ENCODE measurements at places on chromosomes 1 and 21.

DNA sequence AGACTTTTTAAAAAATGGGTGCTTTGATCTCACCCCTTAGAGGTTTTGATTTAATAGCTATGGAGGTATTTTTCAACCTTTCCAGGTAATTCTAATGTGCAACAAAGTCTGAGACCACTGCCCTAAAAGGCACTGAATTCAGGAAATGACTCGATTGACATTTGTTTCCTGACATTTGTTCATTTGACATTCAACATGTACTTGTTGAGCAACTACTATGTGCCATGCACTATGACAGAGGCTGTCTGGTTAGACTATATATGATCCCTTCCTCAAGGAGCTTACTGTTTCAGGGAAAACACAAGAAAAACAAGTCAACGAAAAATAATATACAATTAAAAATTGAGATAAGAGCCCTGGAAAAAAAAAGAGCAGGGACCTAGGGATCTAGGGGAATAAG, 25.6 kb upstream of the AVPR1B start:
- no peak for DNase-seq

DNA sequence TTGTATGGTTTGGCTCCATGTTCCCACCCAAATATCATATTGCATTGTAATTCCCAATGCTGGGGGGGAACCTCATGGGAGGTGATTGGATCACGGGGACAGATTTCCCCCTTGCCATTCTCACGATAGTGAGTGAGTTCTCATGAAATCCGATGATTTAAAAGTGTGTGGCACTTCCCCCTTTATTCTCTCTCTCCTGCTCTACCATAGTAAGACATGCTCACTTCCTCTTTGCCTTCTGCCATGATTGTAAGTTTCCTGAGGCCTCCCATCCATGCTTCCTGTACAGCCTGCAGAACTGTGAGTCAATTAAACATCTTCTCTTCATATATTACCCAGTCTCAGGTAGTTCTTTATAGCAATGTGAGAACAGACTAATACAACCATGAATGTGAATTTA, 211.6 kb upstream of the NR5A2 start:
- no peak for DNase-seq

GRCh38 chr1:78047106-78047505, 1.3 kb downstream of the GIPC2 start:
- DNase-seq, result no peak

DNA sequence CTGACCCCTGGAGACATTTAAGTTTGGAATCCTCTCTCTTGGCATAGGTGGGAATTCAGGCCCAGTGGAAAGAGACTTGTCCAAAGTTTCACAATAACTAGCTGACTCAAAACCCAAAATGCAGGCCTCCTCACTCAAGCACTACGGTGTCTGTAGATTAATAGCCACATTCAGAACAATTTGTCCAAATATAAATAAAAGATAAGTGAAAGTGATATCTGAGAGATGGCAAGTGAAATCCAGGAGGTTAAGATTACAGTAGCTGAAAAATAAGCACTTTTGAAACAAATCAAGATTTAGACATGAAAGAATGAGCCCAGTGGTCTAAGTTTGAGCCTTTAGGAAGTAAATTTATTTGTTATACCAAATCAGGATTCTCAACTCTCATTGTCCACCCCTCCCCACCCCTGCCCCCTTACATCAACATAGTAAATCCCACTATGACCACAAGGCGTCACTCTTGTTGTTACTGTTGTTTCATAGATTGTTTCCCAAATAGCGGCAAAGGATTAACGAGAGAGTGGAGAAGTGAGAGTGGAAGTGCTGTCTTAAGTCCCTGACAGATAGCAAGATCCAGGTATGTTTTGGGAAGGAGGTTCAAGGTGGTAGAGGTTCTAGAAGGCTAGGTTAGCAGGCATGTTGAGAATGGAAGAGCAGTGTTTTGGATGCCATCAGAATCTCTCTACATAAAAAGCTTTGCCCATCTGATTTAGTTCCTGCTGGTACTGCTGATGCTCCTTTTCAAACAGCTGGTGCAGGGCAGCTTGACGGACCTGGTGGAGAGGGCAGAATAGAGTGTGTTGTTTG, 7.1 kb upstream of the TPM3 start:
- DNase-seq, result no peak

DNA sequence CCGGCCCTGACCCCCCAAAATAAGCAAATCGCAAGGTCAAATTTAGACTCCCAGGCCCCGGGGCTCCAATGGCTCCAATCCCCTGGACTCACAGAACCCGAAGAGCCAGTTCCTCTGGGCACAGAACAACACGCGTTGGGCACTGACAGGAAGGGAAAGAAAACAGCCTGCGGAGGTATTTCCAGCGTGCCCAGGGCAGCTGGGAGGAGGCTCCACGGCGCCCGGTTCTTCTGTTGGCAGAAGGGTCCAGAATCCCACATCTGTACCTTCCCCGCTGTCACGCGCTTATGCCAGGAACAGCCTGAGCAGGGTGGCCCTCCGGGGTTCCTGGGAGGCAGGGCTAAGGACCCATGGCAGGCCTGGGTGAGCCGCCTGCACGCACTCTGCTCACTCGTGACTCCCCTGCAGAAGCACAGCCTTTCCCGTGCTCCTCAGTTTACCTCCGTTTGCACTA, 85.5 kb downstream of the RIPK4 start:
- no peak for DNase-seq

DNA sequence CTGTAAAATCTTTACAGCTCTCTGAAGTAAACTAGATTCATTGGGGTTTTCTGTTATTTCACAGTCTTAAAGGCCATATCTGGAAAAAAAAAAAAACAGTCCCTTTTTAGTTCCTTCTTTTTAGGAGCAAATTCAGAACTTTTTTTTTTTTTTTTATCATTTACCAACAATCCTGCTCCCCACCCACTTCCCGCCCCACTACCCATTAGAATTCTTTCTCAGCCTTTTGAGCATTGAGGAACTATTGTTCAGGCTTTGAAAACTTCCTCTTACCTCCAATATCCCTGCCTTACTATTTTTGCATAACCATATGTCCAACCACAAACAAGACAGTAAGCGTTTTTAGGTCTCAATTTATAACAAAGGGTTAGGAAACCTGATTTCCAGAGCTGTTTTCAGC, 330.1 kb downstream of the PLPP3 start:
- no peak for DNase-seq

DNA sequence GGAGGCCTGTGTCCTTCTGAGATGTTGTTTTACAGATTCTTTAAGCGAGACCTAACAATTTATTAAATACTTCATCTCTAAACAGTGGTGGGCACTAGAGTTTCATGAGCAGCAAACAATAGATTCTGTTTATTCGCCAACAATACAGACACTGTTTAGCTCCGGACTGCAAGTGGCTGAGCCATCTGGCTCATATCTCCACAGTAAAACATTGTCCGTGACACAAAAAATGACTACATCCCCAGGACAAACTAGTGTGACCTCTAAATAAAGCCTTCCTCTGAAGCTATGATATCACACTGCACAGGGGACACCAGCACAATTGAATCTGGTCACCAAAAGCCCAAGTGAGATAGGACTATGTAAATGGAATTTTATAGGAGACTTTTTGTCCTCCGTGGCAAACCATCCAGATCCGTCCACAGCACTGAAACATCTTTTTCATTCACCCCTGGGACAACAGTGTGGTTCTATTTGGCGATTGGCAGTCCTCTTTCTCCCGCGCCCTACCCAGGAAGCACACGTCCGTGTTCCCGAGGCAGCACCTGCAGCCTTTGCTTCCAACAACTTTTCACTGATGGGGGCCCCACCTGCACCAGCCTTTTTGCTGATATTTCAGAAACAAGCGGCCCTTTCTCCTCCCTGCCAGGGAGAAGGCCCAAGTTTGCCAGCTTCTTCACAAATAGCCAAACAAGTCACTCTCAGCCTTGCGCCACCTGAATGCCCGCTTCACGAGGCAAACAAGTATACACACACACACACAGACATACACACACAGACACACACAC, 47.4 kb downstream of the OLIG1 start:
- no peak for DNase-seq

DNA sequence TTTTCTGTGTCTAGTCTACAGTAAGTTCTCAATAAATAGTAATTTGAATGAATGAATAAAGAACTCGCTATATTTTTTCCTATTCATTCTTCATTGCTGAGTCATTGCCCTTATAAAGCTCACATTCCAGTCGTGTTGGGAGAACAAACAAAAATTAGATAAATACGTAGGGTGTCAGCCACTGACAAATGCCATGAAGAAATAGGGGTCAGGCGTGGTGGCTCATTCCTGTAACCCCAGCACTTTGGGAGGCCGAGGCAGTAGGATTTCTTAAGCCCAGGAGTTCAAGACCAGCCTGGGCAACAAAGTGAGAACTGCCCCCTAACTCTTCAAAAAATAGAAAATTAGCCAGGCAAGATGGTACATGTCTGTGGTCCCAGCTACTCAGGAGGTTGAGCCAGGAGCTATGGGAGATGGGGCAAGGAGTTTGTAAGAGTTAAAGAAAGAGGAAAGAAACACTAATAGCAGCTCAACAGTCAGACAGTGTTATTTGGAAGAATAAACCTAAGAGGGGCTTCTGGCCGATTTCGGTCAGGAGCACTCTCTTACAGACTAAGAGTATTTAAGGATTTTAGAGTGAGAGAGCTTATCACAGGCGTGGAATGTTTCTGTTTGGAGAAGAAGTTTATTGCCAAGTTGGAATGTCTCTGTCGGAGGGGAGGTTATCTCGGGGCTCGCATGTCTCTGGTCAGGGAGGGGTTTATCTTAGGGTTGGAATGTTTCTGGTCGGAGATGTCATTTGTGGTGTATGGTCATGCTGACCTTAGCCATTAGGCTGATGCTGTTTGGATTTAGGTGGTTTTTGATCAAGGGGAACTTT, 1.8 kb upstream of the CHML start:
- DNase-seq, result no peak

DNA sequence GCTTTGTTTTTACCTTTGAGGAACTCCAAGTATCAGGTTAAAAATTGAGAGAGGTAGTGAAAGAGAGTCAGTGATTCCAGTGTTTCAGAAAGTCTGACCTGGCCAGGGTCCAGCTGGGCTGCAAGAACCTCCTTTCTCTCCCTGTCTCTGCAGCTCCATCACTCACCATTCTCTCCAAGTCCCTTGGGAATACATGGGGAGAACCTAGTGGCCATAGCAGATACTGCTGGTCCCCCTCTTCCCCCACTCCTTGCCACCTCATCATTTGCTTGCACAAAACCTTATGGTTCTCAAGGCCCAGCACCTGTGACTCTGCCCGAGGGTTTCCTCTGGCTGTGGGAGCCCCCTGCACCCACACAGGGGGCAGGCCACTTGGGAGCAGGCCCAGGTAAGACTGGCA, 279.5 kb downstream of the KIF26B start:
- no peak for DNase-seq

DNA sequence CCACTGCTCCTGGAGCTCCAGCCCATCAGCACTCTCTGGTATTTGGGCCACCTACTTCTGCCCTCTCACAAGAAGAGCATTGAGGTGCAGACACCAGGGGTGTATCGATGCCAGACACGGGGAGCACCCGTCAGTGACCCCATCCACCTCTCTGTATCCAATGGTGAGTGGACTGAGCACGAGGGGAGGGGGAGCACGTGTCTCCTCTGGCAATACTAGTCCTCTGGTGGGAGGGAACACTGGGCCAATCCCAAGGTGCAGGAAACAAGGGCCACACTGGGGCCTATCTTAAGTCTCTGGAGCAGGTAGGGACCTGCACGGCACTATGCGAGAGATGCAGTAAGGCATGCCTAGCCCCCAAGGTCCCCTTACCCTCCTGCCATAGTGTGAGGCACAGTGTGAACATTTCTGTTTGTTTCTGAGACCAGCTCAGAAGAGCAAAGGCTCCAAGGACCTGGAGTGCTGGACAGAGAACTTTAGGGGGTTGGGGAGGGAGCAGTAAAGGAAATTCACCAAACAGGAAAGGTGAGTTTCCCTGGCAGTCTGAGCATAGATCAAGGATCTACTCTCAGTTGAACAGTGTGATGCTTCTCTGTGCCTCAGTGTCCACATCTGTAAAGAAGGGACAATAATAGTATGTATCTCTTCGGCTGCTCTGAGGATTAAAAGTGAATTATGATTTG, 2.3 kb downstream of the FCRLB start:
- DNase-seq, result no peak

GRCh38 chr1:201665036-201665435, 126.1 kb downstream of the NAV1 start:
- no peak for DNase-seq

DNA sequence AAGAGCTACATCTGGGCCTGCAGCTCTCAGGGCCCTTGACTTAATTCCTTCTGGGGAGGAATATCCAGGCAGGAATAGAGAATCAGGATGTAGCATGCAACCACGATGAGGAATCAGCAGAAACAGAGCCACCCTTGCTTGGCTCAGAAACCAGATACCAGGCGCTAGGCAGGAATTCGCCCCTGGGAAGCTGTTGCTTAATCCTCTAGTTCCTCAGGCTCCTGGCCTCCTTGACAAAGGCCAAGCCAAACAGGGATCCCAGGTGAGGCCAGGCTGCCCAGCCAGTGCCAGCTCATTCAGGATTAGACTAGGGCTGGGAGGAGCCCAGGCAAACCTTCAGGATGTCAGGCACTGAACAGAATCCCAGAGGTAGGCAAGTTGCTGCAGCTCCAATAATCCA, 48.2 kb upstream of the IRF2BP2 start:
- DNase-seq, result no peak

DNA sequence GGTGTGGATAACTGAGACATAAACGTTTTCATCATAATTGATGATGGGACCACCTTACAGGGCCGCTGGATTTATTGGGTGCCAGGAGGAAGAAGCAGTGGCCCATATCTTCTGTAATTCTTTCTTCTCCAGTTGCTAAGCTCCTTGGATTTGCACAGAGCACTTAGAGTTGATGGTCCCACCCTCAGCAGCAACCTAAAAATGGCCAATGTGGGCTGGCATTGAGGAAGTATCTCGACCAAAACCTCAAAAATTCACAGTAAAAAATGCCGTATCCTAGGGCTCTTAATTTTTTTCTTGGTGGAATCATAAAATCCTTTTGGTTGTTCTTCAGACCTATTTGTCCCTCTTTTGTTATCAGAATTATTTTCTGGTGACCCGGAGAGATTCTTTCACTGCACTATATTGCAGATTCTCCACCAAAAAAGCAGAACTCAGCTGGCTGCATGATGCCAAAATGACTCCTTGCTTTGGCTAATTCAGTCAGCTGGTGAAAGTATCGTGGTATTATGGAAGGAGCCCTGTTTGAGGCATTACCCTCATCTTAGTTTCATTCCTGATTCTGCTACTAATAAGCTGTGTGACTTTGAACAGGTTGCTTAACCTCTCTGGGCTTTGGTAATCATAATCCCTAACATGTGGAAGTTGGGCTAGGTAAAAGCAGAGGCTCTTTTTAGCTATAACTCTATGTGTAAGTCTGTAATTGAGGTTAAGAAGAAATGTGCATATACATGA, 27.6 kb downstream of the KIRREL1 start:
- DNase-seq, result no peak

Data from stimulated activated CD4-positive, alpha-beta T cell treated with anti-CD3 and anti-CD28 coated beads, Interleukin-1b, Interleukin-23, amount 100 ng/mL, for 4 hours (primary cell).